SW 1271 (cell line): ENCODE measurements at places on chromosomes 11 and 22.

DNA sequence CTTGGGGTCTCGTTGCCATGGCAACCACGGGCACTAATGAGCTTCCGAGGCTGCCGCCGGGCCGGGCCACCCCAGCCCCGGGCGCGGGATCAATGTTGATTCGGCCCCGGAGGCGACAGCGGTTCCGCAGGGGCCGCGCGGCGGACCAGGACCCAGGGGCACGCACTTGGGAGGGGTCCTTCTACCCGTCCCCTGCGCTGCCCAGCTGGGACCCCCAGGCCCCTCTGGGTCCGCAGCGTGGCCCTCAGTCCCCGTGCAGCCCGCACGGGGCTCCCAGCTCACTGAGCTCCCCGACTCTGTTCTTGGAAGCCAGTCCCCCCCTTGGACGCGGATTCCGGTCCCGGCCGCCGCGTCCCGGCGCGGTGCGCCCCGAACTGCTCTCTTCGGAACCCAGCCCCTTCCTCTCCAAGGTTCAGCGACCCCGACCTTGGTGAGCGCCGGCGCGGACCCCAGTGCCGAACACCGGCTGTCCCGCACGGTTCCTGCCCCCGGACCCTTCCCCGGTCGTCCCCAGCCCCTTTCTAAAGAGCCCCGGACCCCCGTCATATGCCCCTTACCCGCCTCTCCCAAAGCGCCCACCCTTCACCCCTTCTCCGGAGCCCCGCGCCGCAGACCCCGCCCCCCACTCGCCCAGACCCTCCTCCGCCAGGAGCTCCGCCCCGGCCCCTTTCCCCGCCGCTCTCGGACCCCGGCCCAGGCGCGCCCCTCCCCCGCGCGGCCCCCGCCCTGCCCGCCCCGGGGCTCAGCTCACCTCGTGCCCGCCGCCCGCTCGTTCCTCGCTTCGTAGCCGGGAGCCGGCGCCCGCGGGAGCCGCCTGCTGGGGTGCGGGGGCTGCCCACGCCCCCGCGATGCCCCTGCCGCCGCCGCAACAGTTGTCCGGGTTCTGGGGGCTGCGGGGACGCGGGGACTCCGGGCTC lies 18.3 kb upstream of the SHISAL1 start:
- DNase-seq: no peak

- no peak for DNase-seq
These were observed 149.8 kb upstream of the TBCEL start for GRCh38 chr11:120873966-120874735.

DNA sequence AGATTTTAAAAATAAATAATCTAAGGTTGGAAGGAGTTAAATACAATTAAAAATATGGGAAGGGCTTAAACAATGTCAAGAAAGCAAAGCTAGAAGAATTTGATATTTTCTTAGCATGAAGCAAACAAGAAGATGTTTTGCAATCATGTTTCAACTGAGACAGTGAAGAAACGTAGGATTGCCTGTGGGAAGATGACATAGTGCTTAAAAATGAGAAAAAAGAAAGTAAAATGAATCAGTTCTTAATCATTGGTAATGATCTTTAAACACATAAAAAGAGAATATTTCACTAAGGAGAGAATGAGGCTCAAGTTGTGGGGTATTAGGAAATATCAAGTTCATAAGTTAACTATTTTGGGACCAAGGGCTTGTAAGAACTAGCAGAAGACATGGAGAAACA lies 855.0 kb downstream of the METTL15 start:
- no peak for DNase-seq

- no peak for DNase-seq
These were observed 564.6 kb downstream of the ETS1 start for GRCh38 chr11:128022761-128023160.

DNA sequence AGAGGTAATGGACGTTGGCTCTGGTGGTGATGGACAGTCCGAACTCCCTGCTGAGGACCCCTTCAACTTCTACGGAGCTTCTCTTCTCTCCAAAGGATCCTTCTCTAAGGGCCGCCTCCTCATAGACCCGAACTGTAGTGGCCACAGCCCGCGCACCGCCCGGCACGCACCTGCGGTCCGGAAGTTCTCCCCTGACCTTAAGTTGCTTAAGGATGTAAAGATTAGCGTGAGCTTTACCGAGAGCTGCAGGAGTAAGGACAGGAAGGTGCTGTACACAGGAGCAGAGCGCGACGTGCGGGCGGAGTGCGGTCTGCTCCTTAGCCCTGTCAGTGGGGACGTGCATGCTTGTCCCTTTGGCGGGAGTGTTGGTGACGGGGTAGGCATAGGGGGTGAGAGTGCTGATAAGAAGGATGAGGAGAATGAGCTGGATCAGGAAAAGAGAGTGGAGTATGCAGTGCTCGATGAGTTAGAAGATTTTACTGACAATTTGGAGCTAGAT lies 6.1 kb downstream of the DGCR8 start:
- no peak for DNase-seq

DNA sequence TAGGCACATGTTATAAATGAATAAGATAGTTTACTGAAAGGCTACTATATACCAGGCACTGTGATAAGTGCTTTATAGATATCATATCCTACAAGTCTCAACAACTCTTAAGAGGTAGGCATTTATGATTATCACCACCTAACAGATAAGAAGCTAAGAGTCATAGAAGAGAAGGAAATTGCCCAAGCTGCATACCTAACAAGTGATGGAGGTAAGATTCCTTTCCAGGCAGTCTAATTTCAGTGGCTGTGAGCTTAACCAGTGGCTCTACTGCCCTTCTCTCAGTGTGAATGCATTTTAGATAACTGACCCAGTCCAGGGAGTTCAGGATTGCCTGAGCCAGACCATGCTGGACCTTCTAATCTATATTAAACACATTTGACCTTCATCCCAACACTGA lies 39.2 kb downstream of the HEPHL1 start:
- DNase-seq: no peak

GRCh38 chr11:43674560-43674959 lies 6.0 kb upstream of the HSD17B12 start:
- DNase-seq: no peak

- no peak for DNase-seq
These were observed 634 bp downstream of the TIMM8B start for GRCh38 chr11:112085822-112086421.

DNA sequence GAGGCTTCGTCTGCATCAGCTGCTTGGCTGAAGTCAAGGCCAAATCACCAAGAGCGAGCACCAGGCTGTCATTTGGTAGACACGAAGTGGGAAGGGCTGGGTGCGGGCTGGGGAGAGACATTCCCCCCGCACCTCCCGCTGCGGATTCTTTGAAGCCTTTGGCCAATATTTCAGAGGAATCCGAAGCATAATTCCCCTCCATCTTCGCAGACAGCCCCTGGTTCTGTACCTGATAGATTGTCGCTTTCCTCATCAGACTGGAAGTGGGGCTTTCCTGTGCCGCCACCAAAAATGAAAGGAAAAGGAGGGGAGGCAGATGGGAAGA lies 15.3 kb downstream of the BLID start:
- no peak for DNase-seq

- no peak for DNase-seq
These were observed 427.6 kb upstream of the FAT3 start for GRCh38 chr11:91796999-91797398.

DNA sequence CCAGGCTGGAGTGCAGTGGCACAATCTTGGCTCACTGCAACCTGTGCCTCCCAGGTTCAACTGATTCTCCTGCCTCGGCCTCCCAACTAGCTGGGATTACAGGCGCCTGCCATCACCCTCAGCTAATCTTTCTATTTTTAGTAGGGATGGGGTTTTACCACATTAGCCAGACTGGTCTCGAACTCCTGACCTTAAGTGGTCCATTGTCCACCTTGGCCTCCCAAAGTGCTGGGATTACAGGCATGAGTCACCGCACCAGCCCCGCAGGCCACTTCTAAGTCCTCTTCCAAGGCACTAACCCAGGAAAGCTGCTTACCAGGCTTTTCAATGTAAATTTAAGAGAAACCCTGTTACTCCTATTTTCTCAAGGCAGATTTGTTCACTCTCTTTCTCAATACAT lies 50.4 kb downstream of the DENND5A start:
- no peak for DNase-seq

DNA sequence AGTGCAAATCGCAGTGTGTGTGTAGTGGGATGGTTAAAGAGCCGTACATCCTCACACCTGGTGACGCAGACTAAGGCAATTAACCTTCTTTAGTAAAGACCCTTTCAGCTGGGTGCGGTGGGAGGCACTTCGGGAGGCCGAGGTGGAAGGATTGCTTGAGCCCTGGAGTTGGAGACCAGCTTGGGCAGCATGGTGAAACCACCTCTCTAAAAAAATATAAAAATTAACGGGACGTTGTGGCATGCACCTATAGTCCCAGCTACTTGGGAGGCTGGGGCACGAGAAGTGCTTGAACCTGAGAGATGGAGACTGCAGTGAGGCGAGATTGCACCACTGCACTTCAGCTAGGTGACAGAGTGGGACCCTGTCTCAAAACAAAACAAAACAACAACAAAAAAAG lies 31.5 kb downstream of the ZBTB16 start:
- DNase-seq: no peak

DNA sequence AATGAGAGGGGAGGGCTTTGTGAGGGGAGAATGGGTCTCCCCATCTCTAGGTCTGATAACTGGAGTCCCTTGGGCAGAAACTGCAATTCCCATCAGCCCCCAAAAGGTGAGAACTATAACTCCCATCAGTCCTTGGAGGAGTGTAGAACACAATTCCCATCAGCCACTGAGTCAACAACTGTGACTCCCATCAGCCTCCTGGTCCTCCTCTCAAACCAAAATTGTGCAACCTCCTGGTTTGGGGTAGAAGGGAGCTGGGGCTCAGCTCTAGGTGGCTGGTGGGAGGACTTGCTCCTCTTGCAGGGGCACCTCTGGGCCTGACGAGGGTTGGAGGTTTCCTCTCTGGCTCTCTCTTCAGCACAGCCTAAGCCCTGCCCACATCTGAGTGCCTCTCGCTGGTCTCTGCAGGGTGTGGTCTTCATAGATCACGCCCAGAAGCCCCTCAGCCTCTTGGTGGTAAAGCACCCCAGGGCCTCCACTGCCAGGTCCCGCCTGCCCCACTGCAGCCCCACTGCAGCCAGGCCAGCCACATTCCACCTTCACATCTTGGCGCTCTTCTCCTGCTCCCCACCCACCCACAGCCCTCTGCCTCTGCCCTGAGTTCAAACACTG lies 18.5 kb downstream of the SLC22A12 start:
- DNase-seq: no peak

- no peak for DNase-seq
These were observed 71.1 kb downstream of the TTC28 start for GRCh38 chr22:28608546-28608945.

DNA sequence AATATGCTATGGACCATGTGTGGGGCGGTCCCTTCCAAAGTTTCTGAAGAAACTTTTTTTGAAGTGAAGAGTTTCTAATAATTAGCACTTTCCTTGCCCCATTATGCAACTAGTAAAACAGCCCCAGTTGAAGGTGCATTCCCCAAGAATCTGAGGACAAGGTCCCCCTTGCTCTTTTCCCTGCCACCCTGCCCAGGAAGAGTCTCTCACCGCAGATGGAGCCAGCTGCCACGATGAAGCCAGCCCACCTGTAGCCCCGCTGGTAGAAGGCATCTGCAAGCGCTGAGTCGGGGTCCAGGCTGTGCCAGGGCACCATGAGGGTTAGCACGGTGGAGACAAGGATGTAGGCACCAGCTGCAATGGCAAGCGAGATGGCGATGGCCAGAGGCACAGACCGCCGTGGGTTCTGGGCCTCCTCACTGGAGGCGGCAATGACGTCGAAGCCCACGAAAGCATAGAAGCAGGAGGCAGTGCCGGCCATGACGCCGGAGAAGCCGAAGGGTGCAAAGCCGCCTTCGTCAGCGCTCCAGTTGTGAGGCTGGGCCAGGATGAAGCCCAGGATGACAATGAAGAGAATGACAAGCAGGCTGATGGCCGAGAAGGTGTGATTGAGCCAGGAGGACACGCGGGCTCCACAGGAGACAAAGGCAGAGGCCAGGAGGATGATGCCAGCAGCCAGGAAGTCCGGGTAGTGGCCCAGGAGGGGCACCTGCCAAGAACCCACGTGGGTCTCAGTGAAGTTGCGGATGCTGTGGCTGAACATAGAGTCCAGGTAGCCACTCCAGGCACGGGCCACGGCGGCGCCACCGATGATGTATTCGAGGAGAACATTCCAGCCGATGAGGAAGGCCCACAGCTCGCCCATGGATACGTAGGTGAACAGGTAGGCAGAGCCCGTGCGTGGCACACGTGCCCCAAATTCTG lies 1.5 kb downstream of the SLC7A4 start:
- DNase-seq: no peak

DNA sequence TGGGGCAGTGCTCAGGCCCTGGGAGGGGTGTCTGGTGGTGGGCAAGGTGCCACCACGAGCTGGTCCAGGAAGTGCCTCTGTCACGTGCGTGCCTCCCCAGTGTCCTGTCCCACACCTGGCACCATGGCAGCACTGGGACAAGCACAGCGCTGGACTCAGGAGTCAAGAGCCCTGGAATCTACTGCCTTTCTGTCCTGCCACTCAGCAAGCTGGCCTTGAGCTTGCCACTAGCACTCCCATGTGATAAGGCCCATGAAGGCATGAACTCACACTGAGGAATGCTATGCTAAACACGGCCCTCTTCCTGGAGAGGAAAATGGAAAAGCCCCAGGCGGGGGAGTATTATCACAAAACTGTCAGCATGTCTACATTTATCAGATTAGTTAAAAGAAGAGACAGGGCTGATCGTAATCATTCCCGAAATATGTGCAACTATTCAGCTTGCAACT lies 50.7 kb upstream of the SLC35C1 start:
- no peak for DNase-seq

DNA sequence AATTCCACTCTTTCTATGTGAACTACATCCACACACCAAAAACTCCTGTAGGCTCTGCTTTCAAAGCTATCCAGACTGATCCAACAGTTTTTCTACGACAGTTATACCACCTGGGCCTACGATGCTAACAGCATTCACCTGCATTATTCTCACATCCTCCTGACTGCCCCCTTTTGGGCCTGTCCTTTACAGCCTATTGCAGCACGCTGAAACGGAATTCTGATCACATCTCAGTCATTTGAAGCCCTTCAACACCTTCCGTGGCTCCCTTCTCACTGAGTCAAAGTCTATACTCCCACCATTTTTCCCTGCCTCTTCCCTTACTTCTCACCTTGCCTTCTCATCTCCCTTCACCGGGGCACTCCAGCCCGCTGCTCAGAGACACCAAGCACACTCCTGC lies 791.3 kb upstream of the KIRREL3 start:
- DNase-seq: no peak

DNA sequence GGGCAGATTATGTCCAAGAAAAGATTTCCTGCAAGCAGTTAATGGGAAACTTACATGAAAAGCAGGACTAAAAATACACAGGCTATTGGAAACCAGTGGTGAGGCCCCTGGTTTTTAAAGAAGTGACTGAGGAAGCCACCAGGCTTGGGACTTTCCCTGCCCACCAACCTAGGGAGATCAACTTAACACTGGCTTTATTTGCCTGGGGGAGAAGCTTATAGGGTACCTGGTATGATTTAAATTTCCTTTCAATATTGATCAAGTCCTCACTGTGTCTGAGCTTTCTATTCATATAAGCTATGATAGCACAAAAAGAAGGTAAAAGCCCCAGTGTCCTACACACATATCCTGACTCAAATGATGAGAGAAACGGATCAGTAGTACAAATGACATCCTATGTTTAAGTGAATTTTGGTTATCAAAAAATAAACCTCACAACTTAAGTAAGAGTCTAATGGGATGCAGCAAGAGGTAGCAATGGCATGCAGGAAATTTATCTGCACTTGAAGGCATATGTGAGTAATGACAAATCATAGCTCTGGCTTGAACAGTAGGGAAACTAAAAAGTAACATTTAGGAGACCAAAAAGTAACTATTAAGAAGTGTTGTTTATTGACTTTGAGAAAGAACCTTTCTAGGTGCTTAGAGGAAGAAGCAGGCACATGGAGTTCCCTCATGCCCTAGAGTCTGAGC lies 85.3 kb downstream of the GAB2 start:
- no peak for DNase-seq

GRCh38 chr11:44893846-44894617 lies 56.7 kb downstream of the TP53I11 start:
- DNase-seq: peak; percentile 11
